ENCODE measurements at places on chromosomes 3 and 15.

DNA sequence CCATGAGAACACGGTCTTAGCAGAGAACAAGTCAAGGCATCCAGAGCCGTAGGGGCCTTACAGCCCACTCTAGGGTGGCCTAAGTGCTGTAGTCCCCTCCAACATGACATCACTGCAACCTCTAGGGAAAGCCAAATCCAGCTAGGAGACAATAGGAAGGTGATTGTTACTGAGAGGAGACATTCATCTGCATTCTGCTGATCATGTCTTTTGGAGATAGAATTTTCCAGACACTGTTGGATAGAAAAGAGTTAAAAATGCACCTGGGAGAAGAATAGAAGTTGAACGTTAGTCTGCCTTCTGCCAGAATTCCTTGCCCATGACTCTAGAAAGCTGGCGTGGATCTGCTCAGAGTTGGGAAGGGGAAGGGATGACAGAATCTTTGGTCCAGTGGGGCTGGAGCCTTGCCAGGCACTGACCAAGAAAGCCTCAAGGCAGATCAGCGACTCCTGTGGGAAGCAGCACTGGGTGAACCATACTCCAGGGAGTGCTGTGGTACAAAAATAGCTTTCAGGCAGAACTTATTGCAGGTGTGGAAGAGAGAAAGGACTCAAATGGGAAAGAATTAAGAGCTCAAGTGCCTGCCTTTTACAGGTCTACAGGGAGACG, 44.8 kb upstream of the RAF1 start:
- DNase-seq, result no peak

DNA sequence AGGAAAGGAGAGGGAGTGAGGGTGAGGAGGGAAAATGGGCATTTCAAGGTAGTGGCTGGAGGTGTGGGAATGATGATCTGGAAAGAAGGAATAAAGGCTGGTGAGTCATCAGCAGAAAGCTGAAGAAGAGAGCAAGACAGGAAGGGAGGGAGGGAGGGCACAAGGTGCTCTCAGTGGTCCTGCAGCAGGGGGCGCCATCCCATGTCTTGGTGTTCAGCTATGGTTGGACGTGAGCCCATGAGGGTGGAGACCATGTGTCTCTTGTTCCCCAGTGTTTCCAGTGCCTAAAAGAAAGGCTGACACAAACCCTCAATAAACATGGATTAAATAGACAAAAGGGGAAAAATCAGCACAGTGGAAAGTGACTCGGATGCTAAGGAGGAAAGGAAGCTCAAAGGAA, 228.5 kb downstream of the NTRK3 start:
- DNase-seq, result no peak

DNA sequence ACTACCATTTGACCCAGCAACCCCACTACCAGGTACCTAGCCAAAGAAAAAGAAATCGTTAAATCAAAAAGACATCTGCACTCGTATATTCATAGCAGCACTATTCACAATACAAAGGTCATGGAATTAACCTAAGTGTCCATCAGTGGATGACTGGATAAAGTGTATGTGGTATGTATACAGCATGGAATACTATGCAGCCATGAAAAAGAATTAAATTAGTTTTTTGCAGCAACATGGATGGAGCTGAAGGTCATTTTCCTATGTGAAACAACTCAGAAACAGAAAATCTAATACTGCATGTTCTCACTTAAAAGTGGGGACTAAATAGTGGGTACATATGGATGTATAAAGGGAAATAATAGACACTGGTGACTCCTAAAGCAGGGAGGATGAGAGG, 175.2 kb downstream of the ZIC4 start:
- no peak for DNase-seq

DNA sequence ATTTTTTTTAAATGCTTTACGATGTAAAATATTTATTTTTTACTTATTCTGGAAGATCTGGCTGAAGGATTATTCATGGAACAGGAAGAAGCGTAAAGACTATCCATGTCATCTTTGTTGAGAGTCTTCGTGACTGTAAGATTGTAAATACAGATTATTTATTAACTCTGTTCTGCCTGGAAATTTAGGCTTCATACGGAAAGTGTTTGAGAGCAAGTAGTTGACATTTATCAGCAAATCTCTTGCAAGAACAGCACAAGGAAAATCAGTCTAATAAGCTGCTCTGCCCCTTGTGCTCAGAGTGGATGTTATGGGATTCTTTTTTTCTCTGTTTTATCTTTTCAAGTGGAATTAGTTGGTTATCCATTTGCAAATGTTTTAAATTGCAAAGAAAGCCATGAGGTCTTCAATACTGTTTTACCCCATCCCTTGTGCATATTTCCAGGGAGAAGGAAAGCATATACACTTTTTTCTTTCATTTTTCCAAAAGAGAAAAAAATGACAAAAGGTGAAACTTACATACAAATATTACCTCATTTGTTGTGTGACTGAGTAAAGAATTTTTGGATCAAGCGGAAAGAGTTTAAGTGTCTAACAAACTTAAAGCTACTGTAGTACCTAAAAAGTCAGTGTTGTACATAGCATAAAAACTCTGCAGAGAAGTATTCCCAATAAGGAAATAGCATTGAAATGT, 15.6 kb downstream of the THBS1 start:
- DNase-seq, result no peak

- no peak for DNase-seq
Observed at GRCh38 chr15:68684476-68684875, 105.7 kb downstream of the CORO2B start.

GRCh38 chr3:94001191-94001590, 21.2 kb downstream of the ARL13B start:
- DNase-seq, result no peak

DNA sequence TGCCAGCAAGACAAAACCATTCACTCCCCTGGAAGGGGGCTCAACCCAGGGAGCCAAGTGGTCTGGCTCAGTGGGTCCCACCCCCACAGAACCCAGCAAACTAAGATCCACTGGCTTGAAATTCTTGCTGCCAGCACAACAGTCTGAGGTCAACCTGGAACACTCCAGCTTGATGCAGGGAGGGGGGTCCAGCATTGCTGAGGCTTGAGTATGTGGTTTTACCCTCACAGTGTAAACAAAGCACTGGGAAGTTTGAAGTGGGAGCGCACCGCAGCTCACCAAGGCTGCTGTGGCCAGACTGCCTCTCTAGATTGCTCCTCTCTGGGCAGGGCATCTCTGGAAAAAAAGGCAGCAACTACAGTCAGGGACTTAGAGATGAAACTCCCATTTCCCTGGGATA, 81.7 kb downstream of the MSL2 start:
- no peak for DNase-seq

GRCh38 chr3:52535411-52536111, 844 bp upstream of the UQCC5 start:
- no peak for DNase-seq

- DNase-seq, result no peak
Observed at GRCh38 chr3:153513236-153513635, 351.2 kb downstream of the RAP2B start.

DNA sequence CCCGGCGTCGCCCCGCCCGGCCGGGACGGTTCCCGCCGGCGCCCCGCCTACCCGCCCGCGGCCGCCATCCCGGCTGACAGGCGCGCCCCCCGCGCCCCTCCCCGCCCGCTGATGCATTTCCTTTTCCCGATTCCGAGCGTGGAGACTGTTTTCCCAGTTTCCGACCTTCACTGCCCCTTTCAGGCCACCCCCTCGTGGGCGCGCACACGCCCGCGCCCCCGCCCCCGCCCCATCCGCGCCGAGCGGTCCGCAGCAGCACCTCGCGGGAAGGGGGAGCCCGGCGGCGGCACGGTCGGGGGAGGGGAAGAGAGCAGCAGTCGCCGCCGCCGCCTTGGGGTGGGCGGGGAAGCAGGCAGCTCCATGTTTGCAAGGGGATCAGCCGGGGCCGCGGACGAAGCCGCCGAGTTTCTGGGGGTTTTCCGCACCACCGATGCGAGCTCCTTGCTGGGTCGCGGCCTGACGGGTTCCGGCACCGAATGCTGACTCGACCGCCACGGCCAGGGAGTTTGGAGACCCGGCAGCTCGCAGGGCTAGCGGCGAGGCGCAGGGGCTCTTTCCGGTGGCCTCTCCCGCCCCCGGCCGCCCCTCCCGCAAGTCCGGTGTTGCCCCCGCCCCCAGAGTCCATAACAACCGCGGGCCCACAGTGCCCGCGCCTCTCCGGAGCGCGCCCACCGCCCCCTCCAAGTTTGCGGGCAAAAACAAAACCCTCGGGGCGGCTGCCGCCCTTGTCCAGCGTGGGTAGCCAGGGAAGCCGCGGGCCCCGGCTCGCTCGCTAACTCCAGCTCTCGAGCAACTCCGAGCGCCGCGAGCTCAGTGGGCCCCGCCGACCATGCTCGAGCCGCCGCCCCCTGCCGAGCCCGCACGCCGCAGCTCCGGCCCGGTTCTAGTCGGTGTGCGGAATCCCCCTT, 3.2 kb upstream of the SIN3A start:
- no peak for DNase-seq

DNA sequence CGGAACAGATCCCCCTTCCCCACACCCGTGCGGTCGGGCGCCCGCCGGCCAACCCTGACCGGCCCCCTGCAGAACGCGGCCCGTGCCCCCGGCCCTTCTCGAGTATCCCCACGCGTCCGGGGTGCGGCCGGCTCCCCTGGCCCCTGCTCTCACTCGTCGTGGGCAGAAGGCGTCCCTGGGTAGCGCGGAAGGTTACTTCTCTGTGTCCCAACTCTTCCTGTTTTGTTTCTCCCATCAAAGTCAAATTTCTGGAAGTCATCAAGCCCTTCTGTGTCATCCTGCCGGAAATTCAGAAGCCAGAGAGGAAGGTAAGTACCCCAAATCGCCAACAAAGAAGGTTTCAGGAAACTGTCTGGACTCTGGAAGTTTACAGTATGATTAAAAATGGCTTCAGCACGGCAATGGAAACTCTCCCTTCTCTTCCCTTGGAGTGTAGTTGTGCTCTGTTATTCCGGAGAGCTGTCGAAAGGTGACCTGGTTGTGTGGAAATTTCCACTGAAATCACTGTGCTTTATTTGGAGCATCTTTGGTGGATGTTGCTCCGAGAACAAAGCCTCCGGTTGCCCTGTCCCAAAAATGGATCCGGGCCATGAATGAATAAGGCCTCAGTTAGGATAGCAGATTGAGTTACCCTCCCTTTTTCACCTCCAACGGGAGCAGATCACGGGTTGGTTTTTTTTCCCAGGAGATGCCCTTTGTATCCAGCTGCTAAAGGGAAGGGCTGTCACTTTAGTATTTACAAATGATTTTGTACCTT, 536 bp downstream of the SEC61A1 start:
- no peak for DNase-seq

GRCh38 chr3:183937601-183938286, 53.1 kb upstream of the PARL start:
- no peak for DNase-seq

- no peak for DNase-seq
Observed at GRCh38 chr3:130900959-130901358, 7.1 kb downstream of the ATP2C1 start.

DNA sequence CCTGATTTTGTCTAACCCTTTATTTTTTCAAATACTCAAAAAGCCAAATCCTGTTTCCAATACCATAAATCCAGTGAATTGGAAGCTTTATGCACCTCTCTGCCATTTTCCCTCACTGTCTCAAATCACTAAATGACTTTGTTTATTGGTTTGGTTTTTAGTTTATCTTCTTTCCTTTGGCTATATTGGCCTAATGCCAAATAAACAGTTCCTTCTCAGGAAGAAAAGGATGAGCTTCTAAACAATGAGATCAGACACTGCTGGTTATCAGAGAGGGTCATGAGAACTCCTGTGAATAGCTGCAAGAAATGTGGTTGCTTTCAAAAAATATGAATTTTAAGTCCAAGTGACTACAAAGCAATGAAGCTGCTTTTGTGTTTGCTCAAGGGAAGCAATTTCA, 359.9 kb downstream of the MECOM start:
- no peak for DNase-seq

DNA sequence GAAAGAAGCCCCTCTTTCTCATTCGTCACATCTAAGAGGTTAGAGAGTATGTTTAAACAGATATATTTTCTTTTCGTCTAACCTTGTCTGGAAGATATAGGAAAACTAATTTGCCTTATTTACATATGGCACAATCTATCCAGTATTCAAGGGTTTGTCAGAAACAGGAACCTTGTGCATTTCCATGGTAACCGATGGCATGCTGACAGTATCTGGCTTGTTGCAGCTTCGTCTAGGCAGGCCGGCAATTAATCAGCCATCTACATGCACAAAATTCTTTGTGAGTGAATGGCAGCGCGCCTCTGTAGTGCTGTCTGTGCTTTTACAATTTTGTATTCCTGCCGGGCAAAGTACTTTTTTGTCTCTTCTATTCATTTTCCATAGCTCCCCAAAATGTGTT, 294.0 kb upstream of the SOX2 start:
- no peak for DNase-seq

DNA sequence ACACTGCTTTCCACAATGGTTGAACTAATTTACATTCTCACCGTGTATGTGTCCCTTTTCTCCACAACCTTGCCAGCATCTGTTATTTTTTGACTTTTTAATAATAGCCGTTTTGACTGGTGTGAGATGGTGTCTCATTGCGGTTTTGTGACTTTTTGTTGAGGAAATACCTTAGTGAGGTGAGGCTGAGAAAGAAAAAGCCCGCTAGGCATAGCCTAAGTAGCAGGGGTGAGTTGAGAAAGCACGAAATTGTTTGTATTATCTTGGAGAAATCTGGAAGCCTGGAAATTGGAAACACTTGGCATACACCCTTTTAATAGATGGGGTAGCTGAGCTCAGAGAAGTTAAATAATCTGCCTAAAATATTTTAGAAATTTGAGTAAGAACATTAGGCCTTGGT, 61.5 kb upstream of the CFAP161 start:
- DNase-seq, result no peak

DNA sequence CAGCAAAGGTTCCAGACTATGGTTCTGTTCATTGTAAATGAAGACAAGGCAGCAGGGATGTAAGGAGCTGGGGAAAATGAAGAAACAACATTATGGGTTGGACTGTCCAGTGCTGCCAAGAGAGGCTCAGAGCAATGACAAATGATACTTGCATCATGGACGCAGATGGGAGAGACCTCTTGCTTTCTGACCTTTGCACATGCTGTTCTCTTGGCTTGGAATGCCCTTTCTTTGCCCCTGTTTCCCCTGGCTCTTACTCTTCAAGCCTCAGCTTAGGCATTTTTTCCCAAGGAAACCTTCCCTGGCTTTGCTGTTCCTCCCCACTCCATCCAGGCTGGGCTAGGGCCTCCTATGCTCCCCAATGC, 59.9 kb upstream of the RAD18 start:
- DNase-seq, result no peak

DNA sequence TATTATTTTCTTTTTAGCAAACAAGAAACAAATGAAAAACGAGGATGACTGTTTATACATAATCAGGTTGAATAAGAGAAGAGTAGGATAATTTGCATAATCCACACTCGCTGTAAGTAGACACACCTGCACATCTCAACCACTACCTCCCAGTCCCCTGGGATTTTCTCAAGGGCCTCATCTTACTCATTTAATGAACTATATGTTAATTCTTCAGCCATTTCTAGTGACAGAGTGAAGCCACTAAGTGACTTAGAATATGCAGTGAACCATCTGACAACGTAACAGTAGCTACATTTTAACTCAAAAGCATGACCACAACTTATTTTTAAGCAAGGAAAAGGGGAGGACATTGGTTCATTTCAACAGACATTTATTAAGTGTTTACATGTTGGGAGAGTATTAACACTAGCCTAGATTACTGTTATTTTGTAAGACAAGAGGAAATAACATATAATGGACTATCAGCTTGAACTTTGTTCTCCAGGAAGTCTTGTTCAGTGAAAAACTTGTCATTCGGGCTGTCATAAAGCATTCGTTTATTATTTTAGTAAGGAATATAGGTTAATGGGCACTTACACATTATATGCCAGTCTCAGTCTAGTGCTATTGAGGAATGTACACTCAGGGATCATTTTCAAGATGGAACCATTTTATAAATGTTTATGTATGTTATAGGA, 173.0 kb upstream of the ROBO2 start:
- DNase-seq, result no peak

Data from NCI-H1417 treated with DMSO at 0.1 percent for 48 hours (cell line).